ENCODE measurements at places on chromosomes 16 and 17.

DNA sequence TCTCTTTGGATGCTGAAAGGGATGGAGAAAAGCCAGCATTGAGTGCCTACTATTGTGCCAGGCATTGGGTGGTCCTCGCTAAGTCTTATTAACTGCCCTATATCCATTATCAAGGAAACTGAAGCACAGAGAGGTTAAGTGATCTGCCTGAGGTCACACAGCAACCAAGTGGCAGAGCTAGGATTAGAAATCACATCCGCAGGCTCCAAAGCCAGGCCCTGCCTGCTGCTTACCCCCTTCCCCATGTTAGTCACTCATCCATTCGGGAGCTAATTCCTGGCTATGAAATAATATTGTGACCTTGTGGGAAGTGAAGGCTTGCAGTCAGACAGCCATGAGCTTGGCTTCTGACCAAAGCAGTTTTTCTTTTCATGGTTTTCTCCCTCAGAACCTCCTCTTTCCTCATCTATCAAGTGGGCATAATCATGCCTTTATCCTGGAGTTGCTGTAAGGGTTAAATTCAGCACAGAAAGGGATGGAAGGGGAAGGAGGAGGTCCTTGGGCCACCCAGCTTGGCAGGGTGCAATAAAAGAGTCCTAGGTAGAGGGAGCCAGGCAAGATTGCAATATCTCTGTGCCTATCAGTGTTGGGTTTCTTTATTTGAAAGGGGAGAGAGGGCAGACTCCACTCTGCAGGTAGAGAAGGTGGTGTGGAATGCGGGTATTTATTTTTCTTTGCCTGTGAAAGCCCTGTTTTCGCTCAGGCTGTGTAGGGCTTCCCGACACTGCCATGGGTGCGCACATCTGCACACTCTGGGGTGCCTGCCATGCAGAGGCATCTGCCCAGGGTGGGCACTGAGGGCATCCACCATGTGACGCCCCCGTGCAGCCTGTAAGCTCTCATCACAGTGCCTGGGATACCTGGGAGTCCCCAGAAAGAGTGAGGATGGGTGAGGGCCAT, 11.3 kb downstream of the RAI1 start:
- peak; percentile 75 for DNase-seq

GRCh38 chr17:65560628-65561451, 608 bp downstream of the AXIN2 start:
- DNase-seq: peak; percentile 45

- DNase-seq: no peak
Observed at GRCh38 chr16:88754912-88755744, 29.9 kb downstream of the PIEZO1 start.

DNA sequence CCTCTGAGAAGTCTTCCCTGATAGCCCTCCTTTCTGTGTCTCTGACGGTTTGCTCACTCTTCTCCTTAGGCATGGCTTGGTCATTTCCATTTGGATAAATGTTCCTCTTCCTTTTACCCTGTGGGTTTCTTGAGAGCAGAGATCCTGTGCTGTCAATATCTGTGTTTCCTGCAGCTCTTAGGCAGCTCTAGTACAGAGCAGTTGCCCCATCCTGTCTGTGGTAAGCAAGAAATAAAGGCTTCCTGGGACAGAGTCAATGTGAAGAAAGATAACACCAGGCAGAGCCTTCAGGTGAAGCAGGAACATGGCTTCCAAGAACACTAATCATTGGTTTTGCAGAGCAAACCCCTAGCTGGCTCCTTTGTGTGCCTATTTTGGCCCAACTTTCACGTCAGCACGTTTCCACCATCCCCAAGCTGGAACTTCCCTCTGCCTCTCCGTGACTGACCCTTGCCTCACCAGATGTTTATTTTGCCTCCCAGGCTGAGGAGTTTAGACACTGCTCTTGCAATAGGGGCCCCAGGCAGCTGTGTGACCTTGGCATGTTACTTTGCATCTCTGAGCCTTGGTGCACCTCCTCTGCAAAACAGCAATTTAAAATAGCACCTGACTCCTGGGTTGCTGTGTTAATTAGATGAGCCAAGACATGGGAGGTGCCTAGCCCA, 49.6 kb upstream of the SIAH1 start:
- DNase-seq: no peak

- no peak for DNase-seq
Observed at GRCh38 chr17:38604479-38605403, 1.0 kb downstream of the SRCIN1 start.

GRCh38 chr16:35391328-35391727, 1931.9 kb downstream of the TP53TG3F start:
- peak; percentile 84 for DNase-seq

DNA sequence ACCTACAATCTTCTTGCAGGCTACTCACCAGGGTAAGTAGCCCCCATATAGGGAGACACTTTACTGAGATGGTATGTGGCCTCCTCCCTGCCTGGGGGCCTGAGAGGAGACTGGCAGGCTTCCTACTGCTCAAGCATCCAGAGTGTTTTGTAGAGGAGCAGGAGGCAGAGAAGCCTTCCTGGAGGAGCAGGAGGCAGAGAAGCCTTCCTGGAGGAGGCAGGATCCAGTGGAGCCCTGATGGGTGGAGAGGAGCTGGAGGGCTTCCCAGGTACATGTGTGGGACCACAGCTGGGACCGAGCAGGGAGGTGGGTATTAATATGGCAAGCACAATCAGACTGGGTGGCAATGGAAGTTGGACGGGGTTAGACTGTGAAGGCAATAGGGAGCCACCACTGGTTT, 2.1 kb upstream of the ADGRG5 start:
- no peak for DNase-seq

- peak; percentile 91 for DNase-seq
Observed at GRCh38 chr17:1147664-1148063, 32.1 kb downstream of the ABR start.

DNA sequence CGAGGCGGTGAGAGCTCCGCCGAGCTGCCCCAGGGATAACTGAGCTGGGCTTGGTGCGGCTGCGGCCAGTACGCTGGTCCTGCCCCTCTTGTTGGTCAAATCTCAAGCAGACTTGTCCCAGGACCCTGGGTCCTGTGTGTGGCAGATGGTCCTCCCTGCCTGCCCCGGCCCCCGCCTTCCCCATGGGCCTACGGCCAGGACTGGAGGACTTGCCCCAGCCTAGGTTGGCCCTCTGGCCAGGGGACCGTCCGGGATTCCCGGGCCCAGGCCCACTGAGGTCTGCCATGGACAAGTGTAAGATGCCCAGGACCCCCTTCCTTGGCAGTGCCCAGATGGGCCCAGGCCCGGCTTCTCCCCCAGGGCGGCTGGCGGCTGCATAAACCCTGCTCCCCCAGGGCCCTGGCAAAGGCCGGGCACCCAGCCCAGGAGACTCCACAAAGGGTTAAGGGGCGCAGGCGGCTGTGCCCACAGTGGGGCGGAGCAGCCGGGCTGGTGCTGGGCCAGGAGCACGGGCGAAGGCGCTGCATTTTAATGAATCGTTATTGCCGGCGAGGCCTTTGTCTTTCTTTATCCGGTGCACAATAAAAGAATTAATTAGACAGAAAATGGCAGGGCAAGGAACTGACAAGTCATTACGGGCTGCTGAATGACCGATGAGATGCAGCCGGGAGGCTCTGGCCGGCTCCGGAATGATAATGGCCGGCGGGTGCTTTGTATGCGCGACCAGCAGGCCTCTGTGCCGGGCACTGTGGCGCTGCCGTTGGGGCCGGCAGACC, 9.1 kb downstream of the SOX8 start:
- DNase-seq: no peak

DNA sequence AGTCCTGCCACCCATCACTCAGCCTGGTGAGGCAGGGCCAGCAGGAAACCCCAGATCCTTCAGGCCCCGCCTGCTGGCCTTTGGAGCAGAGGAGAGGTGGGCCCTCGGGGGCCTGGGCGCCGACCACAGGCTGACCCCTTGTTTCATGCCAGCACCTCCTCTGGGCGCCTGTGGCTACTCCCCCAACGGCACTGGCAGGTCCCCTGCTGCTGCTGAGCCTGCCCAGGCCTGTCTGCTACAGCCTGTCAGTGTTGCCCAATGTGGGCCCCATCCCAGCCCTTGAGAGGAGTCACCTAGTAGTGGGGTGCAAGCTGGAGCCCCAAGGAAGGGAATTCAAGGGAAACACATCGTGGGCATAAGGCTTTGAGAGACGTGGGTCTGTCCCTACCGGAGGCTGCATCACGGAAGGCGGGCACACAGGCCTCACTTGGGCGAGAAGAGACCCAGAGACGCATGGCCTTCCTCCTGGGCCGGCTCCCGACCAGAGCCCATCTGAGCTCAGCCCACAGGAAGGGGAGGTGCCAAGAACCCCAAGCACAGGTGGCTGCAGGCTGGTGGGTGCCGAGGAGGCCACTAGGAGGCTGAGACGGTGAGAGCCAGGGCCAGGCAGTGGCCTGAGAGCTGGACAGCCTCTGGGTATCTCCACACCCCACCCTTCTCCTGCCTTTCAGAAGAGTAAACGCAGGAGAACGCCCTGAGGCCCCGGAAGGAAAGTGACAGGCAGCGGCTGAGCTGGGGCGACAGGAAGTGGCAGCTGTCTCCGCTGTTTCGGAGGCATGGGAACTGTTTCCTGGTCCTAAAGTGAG, 8.0 kb upstream of the FASN start:
- DNase-seq: peak; percentile 89

DNA sequence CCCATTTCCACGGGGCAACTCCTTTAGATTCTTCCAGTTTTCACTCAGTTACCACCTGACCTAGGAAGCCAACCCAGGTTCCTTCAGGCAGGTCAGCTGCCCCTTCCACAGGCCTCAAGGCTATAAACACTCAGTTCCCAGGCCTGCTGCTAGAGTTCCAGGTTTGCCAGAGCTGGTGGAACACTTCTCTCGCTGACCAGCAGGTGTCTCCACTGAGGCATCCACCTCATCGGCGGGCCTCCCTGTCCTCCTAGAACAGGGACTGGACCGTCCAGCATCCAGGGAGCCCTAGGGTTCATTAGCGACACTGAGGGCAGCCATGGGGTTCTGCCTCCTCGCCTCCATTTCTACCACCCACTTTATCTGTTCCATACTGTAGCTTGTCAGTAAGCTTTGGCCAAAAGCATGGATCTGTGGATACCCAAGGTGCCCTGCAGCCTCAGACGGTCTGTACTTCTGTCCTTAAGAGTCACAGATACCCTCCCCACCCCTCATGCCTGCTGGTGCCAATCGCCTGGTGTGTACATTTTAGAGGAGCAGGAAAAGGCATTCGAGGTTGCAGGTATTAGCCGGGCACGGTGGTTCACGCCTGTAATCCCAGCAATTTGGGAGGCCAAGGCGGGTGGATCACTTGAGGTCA, 29.0 kb downstream of the PIMREG start:
- peak; percentile 53 for DNase-seq

DNA sequence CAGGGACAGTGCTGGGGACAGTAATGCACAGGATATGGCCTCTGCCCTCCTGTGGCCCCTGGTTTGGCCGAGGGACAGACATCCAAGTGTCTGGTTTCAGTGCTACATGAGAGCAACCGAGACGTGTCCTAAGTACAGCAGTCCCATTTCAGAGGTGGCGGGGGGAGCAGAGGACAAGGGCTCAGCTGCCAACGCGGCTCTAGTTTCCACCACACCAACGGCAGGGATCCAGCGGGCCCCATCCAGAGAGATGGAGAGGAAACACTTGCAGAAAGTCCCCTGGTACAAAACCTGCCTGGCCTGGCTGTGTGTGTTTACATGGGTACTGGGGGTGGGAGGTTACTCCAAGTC, 125.8 kb upstream of the SMURF2 start:
- DNase-seq: no peak

- no peak for DNase-seq
Observed at GRCh38 chr17:3813171-3813570, 12.2 kb upstream of the ITGAE start.

DNA sequence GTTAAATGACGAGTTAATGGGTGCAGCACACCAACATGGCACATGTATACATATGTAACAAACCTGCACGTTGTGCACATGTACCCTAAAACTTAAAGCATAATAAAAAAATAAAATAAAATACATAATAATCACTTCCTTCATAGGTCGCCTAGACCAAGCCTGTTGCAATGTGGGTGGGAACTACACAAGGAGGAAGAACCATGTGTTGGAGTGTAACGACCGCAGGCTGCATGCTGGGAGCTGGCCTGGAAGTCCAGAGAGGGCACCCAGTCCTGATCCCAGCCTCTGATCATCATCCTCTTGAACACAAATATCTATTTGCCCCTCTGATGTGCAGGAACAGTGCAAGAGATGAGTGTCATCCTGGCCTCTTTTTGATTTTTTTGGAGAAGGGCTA, 224.7 kb upstream of the ASIC2 start:
- DNase-seq: no peak

GRCh38 chr16:26672206-26672605, 394.5 kb upstream of the C16orf82 start:
- DNase-seq: no peak

DNA sequence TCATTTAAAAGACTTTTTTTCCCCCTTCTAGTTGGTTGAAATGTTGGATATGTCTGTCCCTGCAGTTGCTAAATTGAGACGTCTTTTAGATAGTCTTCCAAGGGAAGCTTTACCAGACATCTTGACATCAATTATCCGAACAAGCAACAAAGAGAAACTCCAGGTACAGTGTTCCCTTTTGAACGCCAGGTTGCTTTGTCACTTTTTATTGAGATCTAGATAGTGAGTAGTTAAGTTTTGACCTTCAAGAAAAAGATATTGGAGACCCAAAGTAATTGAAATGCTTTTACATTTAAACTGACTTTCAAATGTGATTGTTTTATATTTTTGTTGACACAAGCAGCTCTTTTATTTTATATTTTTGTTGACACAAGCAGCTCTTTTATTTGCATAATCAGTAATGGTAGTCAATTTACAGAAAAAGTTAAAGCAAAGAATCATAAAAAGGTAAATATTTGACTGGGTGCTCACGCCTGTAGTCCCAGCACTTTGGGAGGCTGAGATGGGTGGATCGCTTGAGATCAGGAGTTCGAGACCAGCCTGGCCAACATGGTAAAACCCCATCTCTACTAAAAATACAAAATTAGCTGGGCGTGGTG, 9.3 kb upstream of the ABCC11 start:
- DNase-seq: no peak

DNA sequence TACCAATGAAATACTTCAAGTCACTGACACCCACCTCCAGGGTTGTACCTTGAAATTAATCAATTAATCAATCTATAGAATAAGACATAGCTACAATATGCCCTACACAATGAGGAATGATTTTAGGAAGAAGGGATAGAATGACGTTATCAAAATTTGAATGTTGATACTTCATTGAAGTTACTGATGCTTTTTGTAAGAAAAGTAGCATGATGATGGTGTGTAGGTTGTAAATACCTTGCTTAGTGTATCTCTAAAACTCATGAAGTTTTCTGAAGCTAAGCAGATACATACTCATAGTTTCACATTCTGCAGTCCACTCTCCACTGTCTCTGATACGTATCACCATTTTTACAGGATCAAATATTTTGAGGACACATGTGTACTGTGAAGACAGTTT, 670.4 kb upstream of the GOT2 start:
- no peak for DNase-seq

DNA sequence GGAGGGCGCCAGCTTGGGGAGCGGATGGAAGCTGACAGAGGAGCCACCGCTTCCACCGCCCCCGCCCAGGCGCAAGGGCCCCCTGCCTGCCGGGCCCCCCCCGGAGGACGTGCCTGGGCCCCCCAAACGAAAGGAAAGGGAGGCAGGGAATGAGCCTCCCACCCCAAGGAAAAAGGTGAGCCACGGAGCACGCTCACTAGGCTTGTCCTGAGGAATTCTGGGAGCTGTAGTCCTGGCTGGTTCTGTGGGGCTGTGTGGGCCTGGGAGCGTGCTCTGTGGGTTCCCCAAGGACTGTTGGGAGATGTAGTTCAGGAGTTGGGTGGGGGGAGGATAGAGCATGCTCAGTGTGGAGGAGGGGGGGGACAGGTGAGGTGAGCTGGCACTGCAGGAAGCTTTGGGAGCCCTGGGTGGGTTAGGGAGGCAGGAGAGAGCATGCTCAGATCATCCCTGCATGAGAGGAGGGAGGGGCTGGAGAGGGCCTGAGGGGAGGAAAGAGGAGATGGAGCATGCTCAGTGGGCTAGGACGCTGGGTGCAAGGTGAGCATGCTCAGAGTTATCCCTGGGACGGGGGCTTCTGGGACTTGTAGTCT, 4.5 kb downstream of the FBXL19 start:
- peak; percentile 87 for DNase-seq

Measured in SHP77 (cell line).